Lower lobe of right lung (tissue), 2 donors: ENCODE measurements at places on chromosomes 13 and 19. TPM values are rescaled to one million over a fixed set of nuclear protein-coding genes. Genes with fewer than 3 reads are reported as not detected.

GRCh38 chr19:1514986-1515721 lies 2.3 kb upstream of the ADAMTSL5 start:
- H3K27me3 ChIP-seq: peaks cover 58% of the 10 kb centered on the region
- no peak overlapping the region for H3K27ac ChIP-seq
- no peaks in the 10 kb centered on the region for H3K36me3 ChIP-seq
- no peak overlapping the region for H3K4me3 ChIP-seq

DNA sequence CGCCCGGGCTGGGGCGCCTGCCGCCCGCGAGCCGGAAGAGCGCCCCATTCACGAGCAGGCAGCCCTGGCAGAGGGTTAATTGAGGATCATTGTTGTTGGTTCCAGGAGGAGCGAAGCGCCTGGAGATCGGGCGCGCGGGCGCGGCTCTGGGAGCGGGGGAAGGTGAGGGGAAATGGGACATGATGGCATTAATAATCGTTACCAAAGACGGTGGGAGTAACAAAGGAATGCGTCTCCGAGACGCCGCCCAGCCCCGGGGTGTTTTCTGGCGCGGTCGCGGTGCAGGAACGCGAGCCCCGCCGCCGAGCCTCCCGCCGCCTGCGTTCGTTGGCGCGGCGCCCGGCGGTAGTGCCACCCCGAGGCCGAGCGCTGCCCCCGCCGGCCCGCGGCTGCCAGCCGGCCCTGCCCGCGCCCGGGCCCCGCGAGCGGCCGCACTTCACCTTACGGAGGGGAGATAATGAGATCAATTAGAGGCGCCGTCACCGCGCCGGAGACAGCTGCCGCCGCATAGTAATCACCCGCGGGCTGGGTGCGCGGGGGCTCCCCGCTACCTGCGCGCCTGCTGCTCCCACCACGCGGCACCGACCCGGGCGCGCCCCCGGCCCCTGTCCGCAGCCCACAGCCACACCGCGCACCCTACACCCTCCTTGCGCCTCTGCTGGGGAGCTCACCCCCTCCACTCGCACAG lies 2.8 kb downstream of the ZNF536 start:
- H3K4me3 ChIP-seq: no peak overlapping the region
- H3K27ac ChIP-seq: no peak overlapping the region
- DNase-seq: no peak
- no peaks in the 10 kb centered on the region for H3K36me3 ChIP-seq
- H3K27me3 ChIP-seq: peaks cover 49% of the 10 kb centered on the region

RFPL4A gene
- not detected for total RNA-seq

DNA sequence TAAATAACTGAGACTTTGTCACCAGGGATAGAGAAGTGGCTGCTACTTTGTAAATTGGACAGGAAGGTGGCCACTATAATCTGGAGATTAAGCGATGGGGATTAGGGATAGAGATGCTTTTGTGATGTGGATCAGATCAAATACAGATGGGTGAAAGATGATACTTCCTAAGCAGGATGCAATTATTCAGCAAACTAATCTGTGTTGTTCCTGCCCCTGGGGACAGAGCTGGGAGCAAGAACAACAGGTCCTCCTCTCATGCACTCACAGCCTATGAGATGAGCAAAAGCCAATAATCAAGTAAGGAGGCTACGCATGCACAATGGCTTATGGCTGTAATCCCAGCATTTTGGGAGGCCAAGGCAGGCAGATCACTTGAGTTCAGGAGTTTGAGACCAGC lies 4.6 kb downstream of the RGL3 start:
- H3K4me3 ChIP-seq: no peak overlapping the region
- H3K36me3 ChIP-seq: no peaks in the 10 kb centered on the region
- no peak for DNase-seq
- H3K27me3 ChIP-seq: peaks cover 11% of the 10 kb centered on the region
- H3K4me1 ChIP-seq: peaks cover 11% of the 10 kb centered on the region

- no peaks in the 10 kb centered on the region for H3K4me1 ChIP-seq
- H3K36me3 ChIP-seq: no peaks in the 10 kb centered on the region
- H3K4me3 ChIP-seq: no peak overlapping the region
- no peak for DNase-seq
- no peaks in the 10 kb centered on the region for H3K27me3 ChIP-seq
- H3K27ac ChIP-seq: no peak overlapping the region
These were observed 30.4 kb downstream of the ZNF536 start for GRCh38 chr19:30402436-30403202.
